ENCODE measurements at places on chromosomes 4 and X. TPM values are rescaled to one million over a fixed set of nuclear protein-coding genes. Genes with fewer than 3 reads are reported as not detected.
A peak's percentile ranks its signal among the peaks of the same experiment; 100 is the strongest.

- DNase-seq, result no peak
These were observed 125.8 kb upstream of the VCX3A start for GRCh38 chrX:6660567-6661264.

DNA sequence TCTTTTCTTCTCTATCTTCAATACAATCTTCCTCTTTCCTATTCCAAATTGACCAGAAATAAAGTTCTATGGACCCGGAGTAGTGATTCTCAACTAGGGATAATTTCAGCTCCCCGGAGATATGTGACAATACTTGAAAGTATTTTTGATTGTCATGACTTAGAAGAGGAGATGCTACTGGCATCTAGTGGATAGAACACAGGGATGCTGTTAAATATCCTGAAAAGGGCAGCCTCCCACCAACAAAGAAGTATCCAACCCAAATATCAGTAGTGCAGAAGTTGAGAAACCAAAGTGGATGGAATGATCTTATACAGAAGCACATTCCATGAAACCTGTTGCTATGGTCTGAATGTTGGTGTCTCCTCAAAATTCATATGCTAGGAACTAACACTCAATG lies 65.7 kb upstream of the NDST3 start:
- no peak for DNase-seq

- DNase-seq, result no peak
These were observed 11.6 kb downstream of the BLTP1 start for GRCh38 chr4:122163767-122164166.

DNA sequence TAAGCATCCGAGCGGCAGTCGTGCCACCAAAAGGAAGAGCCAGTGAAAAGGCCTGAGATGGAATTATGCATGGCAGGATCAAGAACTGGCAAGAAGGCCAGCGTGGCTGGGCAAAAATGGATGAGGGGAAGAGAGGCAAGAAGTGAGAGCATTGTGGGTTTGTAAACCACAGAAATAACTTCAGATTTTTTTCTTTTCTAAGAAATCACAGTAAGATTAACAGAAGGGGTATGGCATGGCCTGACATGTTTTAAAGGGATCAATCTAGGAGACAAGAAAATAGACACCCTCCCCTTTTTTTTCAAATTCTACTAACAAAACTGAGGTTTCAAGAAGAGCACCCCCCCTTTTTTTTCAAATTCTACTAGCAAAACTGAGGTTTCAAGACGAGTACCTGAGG lies 82.5 kb downstream of the BMP3 start:
- no peak for DNase-seq

GRCh38 chr4:44535981-44536380 lies 87.4 kb upstream of the KCTD8 start:
- no peak for DNase-seq

GRCh38 chrX:9369802-9370291 lies 95.0 kb upstream of the TBL1X start:
- no peak for DNase-seq

DNA sequence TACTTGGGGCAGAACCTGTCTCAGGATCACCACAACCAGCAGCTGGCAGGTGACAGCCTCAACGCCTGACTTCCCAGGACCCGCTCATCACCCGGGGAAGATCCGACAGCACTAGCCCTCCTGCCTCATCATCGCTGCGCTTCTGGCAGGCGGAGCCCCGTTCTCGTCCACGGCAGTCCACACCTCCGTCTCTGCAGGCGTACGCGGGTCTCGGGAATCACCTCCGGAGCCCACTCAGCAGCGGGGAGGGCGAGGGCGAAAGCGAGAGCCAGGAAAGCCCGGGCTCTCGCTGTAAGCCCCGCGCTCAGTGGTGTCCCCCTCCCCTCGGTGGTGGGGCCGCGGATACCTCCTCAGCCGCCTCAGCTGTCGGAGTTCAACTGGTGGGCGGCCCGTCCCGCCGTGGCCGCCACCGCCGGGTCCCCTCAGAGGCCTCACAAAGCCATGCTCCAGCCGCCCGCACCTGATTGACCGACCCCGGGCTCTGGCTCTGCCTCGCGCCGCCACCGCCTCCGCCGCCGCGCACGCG lies 518 bp upstream of the CNKSR2 start:
- peak; percentile 40 for DNase-seq

DNA sequence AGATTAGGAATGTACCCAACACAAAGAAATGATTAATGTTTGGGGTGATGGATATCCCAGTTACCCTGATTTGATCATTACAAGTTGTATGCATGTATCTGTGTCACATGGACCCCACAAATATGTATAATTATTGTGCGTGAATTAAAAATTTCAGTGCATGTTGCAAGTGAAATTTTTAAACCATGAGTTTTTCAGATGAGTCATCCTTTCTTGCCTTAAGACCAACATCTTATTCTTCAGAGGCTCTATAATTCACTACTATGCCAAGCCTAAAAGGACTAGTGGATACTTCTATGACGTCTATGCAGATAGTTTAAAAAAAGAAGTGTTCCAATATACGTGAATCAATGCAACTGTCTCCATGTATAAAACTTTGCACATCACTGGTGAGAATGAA lies 113.0 kb upstream of the SH3RF1 start:
- DNase-seq, result no peak

DNA sequence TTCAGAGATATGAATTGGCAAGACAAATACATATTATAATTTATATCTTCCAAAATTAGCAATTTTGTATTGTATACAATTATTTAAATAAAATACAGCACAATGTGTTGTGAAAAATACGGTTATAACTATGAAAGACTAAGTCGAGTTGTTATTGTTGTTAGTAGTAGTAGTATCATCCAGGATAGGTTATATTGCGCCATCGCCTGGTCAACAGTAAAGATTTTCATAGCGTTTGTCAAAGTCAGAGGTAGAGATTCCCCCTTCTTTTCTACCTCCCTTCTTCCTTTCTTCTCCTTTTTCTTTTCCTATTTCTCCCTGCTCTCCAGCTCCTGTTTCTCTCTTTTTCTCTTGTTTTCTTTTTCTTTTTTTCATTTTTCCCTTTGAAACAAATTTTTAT lies 499.1 kb upstream of the EPHA5 start:
- DNase-seq, result no peak

GRCh38 chr4:116064331-116064730 lies 950.9 kb upstream of the NDST4 start:
- no peak for DNase-seq

The MTNR1A gene
- total RNA-seq, result 1.4 TPM

The C4orf50 gene
- 0.09 TPM for total RNA-seq
